ENCODE measurements at places on chromosomes 4 and X.

- H3K4me1 ChIP-seq, result no peaks in the 10 kb centered on the region
- no peaks in the 10 kb centered on the region for H3K36me3 ChIP-seq
- no peak overlapping the region for H3K27ac ChIP-seq
- no peaks in the 10 kb centered on the region for H3K27me3 ChIP-seq
- DNase-seq, result no peak
Measured at GRCh38 chr4:151472711-151473110, 63.7 kb downstream of the FHIP1A start.

GRCh38 chrX:130885996-130886395 is 17.0 kb downstream of the ENOX2 start:
- H3K4me3 ChIP-seq, result no peak overlapping the region
- no peaks in the 10 kb centered on the region for H3K27me3 ChIP-seq
- no peak for DNase-seq
- H3K36me3 ChIP-seq, result no peaks in the 10 kb centered on the region

- no peak overlapping the region for H3K4me3 ChIP-seq
- H3K27ac ChIP-seq, result no peak overlapping the region
- no peaks in the 10 kb centered on the region for H3K4me1 ChIP-seq
- no peaks in the 10 kb centered on the region for H3K36me3 ChIP-seq
- H3K27me3 ChIP-seq, result no peaks in the 10 kb centered on the region
Measured at GRCh38 chr4:76430519-76431388, 4.3 kb upstream of the SHROOM3 start.

GRCh38 chrX:86930419-86930818 is 587.2 kb upstream of the KLHL4 start:
- no peak for DNase-seq
- no peak overlapping the region for H3K4me3 ChIP-seq
- no peaks in the 10 kb centered on the region for H3K36me3 ChIP-seq
- H3K27ac ChIP-seq, result no peak overlapping the region

DNA sequence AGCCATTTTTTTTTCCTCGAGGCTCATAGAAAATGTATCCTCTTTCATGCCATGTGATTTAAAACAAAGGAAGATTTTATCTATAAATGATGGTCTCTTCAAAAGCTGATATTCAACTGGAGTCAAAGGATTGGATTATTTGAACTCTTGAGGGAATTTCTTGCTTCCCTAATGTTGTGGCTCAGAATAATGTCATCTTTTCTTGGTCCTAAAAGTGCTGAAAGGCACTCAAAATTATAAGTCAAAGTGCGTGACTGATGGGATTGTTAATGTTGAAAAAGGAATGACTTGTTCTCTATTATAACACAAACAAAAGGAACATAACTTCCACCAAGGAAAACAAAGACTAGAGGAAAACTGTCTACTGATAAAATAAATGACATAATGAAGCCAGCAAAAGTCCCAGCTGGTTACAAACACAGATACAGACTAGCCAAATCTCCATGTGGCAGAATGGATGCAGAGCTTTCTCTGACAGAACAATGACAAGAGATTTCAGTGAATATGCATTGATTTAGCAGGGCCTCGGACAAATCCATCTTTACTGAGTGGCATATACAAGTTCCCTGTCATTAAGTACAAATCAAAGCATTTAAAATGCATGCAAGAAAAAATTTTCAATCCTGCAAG is 552.6 kb downstream of the GBA3 start:
- no peaks in the 10 kb centered on the region for H3K27me3 ChIP-seq
- no peaks in the 10 kb centered on the region for H3K4me1 ChIP-seq
- no peak for DNase-seq
- no peak overlapping the region for H3K4me3 ChIP-seq
- H3K36me3 ChIP-seq, result no peaks in the 10 kb centered on the region

DNA sequence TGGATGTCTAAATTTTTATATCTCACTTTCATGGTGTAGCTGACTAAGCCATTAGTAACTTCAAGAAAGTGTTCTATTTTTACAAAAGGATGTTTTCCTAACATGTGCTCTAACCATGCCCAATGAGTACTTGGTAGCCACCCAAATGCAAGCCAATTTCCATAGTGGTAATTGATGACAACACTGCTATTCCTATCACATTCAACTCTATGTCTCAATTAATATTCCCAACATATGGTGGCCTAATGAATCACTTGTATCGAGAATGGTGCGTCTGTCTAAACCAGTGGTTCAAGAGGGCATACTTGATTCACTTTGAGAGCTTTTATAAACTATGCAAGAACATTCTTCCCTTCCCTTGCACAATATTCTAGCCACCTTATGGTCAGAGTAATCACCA is 112.9 kb upstream of the GPRIN3 start:
- no peaks in the 10 kb centered on the region for H3K27me3 ChIP-seq
- DNase-seq, result no peak
- H3K4me3 ChIP-seq, result no peak overlapping the region
- H3K36me3 ChIP-seq, result no peaks in the 10 kb centered on the region

DNA sequence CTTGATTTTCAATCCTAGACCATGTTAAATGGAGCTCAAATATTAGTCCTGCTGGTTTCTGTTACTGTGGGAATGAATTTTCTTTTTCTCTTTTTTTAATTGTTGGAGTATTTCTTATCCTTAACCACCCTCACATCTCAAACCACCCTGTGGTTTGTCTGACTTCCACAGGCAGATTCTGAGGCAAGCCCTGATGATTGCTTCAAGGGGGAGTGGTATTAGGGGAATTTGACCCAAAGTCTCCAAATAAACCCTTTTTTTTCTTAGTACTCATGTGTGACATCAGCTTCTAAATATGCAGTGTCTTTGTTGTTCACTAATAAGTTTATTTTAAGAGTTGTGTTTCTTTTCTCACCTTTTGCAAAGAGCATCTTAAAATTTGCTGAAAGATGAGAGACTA is 810.3 kb downstream of the IL1RAPL1 start:
- no peaks in the 10 kb centered on the region for H3K36me3 ChIP-seq
- no peak overlapping the region for H3K27ac ChIP-seq
- H3K4me3 ChIP-seq, result no peak overlapping the region
- H3K4me1 ChIP-seq, result no peaks in the 10 kb centered on the region
- H3K27me3 ChIP-seq, result no peaks in the 10 kb centered on the region

- peaks cover 27% of the 10 kb centered on the region for H3K4me1 ChIP-seq
- no peaks in the 10 kb centered on the region for H3K36me3 ChIP-seq
- no peak overlapping the region for H3K4me3 ChIP-seq
- DNase-seq, result no peak
Measured at GRCh38 chr4:168864821-168865541, 145.1 kb downstream of the CBR4 start.

- no peak overlapping the region for H3K4me3 ChIP-seq
- no peaks in the 10 kb centered on the region for H3K27me3 ChIP-seq
- H3K27ac ChIP-seq, result no peak overlapping the region
Measured at GRCh38 chr4:81337211-81337610, 122.2 kb upstream of the PRKG2 start.

DNA sequence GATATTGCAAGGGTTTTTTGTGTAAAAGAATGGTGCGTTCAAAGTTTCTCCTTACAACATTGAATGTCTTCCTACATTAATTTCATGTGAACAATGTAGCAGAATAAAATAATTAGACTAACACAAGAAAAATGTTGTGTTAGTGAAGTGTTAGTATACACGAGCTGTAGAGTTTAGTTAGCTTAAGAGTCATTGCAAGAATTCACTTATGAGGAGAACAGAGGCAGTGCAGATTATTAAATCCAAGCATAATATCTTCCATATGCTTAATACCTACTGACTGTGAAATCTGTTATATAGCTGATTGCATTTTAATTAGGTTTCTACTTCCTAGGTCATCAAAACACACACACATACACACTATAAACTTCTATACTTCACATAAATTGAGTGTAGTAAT is 959.0 kb downstream of the FAT4 start:
- H3K27me3 ChIP-seq, result no peaks in the 10 kb centered on the region
- H3K36me3 ChIP-seq, result no peaks in the 10 kb centered on the region
- no peak for DNase-seq
- no peaks in the 10 kb centered on the region for H3K4me1 ChIP-seq
- H3K27ac ChIP-seq, result no peak overlapping the region

GRCh38 chr4:38230121-38230801 is 270.1 kb downstream of the PTTG2 start:
- H3K4me1 ChIP-seq, result no peaks in the 10 kb centered on the region
- H3K36me3 ChIP-seq, result no peaks in the 10 kb centered on the region
- H3K27ac ChIP-seq, result no peak overlapping the region
- H3K27me3 ChIP-seq, result no peaks in the 10 kb centered on the region
- no peak for DNase-seq

GRCh38 chr4:2301806-2302205 is 39.9 kb upstream of the MXD4 start:
- H3K36me3 ChIP-seq, result no peaks in the 10 kb centered on the region
- no peaks in the 10 kb centered on the region for H3K4me1 ChIP-seq
- no peak for DNase-seq
- H3K4me3 ChIP-seq, result no peak overlapping the region
- no peak overlapping the region for H3K27ac ChIP-seq

GRCh38 chr4:115834441-115834840 is 721.0 kb upstream of the NDST4 start:
- no peak overlapping the region for H3K4me3 ChIP-seq
- no peaks in the 10 kb centered on the region for H3K4me1 ChIP-seq
- no peak overlapping the region for H3K27ac ChIP-seq

DNA sequence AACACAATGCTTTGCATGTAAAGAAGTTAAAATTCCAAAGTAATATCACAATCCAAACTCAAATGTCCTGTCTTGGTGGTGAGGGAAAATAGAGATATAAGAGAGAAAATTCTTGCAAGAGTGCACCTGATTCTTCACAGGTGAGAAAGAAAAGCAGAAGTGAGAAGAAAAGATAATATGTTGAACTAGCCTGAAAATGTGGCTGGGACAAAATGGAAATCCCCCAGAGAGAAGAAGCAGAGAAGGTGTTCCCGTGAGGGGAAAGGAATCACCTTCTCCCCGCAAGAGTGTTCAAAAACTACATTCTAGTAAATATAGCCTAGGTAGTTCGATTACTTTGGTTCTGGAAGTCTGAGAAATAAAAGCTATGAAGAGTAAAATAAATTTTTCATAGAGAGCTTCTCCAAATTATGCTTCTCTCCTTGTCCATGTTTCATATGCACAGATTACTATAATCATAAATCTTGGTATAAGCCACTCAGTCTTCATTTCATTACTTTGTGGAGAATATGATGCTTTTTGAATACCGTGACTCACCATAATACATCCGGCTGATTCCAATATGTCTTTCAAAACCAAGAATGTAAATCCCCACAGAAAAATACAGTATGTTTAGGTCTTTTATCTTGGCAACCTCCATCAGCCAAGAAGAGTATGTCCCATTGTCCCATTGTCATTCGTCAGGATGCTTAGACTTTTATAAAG is 63.1 kb downstream of the COX18 start:
- H3K36me3 ChIP-seq, result no peaks in the 10 kb centered on the region
- no peaks in the 10 kb centered on the region for H3K4me1 ChIP-seq
- H3K27ac ChIP-seq, result no peak overlapping the region
- no peak overlapping the region for H3K4me3 ChIP-seq
- no peak for DNase-seq
- no peaks in the 10 kb centered on the region for H3K27me3 ChIP-seq

All from ovary (tissue), 10 donors.